ENCODE measurements at places on chromosomes 1 and 21.

DNA sequence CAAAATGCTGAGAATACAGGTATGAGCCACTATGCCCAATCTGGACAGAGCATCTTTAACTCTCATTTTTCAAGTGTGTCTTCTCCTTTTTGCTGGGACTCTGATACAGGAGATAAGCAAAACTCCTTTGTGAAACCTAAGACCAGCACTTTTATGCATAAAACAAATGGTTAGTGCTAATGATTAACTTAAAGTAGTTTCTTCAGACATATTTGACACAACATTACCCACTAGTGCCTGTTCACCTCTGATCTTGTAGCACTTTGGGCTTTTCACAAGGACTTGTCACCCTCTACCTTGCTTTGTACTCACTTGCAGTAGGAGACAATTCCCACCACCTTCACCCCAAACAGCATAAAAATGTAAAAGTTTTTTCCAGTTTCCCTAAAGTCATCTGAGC, 216.3 kb downstream of the RGS7 start:
- DNase-seq: no peak

DNA sequence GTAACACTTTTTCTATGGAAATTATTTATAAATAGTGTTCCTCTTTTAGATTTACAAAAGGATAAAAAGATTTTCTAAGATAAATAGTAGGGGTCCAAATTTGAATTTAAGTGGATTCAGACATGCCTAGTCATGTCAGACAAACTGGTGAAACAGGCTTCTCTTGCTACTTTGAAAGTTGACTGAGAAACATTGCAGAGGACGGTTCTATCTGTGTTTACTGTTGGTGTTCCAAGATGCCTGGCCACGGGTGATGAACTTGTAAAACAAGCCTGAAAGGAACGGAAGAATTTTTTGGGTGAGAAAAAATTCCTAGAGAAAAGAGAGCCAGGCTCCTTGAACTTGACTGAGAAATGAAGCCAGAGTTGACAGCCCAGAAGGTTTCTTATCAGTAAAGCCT, 2.2 kb downstream of the KRTAP19-1 start:
- no peak for DNase-seq

DNA sequence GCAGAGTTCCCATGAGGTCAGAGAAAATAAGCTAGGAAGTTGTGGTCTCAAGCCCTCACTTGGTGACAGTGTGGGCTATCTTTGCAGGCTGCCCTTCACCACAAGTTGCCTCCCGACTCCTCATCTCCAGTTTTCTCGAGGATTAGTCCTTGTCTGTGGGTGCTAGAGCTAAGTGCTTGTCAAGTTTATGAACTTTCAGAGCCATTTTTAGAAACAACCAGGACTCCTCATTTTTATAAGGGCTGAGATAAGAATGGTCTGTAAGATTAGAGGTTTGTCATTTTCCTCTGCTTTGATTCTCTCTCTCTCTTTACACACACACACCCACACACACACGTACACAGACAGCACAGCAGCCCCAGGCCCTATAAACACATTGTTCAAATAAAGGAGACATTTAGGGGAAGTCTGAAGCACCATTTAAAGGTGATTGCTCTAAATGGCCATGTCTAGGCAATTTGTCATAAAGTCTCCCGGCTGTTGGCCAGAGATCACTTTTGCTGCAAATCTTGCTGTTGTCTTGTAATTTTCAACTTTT, 127.2 kb downstream of the LACTBL1 start:
- no peak for DNase-seq

DNA sequence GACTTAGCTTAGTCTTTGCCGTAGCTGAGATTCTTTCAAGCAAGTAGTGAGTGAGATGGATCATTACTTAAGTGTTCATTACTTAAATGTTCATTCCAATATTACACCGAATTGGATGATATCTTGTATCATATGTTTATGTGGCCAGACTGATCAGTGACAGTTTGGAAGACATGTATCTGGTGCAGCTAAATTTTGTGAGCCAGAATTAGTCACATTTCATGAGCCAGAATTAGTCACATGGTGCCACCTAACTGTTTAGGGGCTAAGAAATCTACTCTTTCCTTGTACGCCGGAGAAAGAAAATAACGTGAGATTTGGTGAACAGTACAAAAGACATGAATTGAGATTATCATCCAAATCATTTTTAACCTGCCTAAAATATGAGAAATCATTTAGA, 355.6 kb downstream of the USP25 start:
- DNase-seq: no peak

GRCh38 chr1:150969626-150970025, 5.0 kb downstream of the CERS2 start:
- no peak for DNase-seq

DNA sequence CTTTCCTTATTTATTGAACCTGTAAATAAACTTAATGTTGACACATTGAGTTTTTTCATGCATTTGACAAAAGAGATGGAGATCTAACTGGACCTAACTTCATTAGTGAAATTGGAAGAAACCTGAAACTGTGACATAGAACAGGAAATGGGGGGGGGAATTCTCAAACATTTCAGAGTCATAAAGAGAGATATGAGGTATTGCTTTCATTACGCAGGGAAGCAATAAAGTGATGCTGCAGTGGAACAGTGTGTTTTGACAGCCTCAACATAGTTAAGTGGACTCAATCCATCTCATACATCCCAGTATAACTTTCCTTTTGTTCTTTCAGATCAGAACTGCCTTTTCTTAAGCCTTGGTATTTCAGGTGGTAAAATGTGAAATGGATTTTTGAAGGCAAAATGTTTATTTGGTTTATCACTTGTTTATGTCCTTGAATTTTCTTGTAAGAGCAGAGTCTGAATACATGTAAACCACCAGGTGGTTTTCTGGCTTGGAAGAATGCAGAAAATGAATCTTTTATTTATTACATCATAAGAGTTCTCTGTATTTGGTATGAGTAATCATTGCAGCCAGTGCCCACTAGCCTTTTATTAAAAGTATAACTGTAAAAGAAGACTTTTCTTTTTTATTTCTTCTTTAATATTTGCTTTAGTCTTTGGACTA, 132.5 kb downstream of the ZNF326 start:
- DNase-seq: no peak

DNA sequence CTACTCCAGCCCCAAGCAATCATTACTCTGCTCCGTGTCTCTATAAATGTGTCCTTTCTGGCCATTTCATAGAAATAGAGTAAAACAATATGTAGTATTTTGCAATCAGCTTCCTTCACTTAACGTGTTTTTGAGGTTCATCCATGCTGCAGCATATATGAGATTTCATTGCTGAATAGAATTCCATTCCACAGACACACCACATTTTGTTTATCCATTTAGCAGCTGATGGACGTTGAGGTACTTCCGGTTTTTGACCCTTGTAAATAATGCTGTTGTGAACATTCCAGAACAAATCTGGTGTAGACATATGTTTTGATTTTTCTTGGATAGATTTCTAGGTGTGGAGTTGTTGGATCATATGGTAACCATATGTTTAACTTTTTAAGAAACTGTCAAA, 30.7 kb downstream of the ADAM30 start:
- DNase-seq: no peak

- DNase-seq: peak; percentile 43
These were observed 42.5 kb upstream of the TMEM125 start for GRCh38 chr1:43227143-43227764.

DNA sequence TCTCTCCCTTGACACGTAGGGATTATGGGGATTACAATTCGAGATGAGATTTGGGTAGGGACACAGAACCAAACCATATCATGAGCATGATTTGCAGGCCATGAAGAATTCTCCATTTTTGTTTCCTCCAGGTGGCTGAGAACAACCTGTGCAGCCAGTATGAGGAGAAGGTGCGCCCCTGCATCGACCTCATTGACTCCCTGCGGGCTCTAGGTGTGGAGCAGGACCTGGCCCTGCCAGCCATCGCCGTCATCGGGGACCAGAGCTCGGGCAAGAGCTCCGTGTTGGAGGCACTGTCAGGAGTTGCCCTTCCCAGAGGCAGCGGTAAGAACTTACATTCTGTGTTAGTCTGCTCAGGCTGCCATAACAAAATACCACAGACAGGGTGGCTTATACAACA, 9.7 kb downstream of the MX1 start:
- no peak for DNase-seq

- DNase-seq: no peak
These were observed 13.3 kb downstream of the TESK2 start for GRCh38 chr1:45477646-45478045.

GRCh38 chr1:79441238-79441637, 434.7 kb upstream of the ADGRL4 start:
- DNase-seq: no peak

GRCh38 chr1:18722270-18722669, 91.6 kb downstream of the PAX7 start:
- no peak for DNase-seq

DNA sequence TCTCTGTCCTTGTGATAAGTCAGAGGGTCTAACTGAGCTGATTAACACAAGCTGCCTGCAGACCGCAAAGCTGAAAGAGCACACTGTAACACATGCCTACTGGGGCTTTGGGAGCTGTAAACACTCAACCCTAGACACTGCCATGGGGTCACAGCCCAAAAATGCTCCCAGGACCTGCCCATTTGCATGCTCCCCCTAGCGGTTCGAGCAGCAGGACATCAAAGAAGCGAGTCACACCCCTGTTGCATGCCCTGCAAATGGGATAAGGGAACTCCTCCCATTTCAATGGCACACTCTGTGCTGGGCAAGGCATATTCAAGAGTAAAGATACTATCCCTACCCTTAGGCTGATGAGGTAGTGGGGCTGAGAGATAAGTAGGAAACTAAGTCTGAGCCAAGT, 22.8 kb downstream of the LCE3E start:
- DNase-seq: no peak

DNA sequence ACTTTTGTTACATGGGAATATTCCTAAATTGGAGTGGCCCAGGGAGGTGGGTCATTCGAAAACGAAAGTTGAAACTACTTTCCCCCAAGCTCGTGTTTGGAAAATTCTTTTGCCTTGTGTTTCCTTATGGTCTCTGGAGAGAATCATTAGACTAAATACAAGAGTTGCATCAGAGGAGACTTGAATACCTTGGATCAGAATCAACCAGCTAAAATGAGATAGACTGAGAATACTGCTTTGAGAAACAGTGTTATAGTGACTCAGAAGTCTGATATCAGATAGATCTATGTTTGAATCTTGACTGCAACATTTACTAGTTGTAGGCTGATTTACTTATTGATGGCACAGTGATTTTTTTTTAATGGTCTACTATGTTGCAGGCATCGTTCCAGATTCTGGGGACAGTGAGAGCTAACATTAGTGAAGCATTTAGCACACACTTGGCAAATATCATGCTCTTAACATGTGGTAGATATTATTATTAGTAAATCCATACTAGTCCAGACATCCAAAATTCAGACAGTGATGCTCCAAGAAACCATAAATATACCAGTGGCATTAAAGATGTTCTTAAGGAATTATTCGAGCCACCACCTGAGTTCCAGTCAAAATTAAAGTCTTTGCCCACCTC, 12.9 kb upstream of the ACTN2 start:
- DNase-seq: no peak

GRCh38 chr21:22192766-22193165, 1194.6 kb downstream of the NCAM2 start:
- DNase-seq: no peak

DNA sequence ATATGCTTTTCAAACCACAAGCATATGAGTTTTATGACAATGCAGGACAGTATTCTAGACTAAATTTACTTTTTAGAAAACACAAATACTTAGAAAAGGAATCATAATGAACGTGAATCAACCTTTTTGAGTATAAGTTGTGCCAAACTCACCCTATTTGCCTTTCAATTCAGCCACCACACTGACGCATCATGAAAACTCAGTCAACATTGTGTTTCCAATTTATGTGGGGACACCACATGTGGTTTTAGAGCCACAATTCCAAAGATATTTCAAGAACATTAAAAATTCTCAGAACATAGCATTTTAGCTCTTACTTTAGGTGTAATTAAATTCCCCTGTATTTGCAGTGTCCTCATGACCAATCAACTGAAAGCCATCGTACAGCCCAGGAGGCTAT, 118.8 kb downstream of the PTBP2 start:
- DNase-seq: no peak

- DNase-seq: no peak
These were observed 162.4 kb upstream of the BEND5 start for GRCh38 chr1:48939042-48939441.

DNA sequence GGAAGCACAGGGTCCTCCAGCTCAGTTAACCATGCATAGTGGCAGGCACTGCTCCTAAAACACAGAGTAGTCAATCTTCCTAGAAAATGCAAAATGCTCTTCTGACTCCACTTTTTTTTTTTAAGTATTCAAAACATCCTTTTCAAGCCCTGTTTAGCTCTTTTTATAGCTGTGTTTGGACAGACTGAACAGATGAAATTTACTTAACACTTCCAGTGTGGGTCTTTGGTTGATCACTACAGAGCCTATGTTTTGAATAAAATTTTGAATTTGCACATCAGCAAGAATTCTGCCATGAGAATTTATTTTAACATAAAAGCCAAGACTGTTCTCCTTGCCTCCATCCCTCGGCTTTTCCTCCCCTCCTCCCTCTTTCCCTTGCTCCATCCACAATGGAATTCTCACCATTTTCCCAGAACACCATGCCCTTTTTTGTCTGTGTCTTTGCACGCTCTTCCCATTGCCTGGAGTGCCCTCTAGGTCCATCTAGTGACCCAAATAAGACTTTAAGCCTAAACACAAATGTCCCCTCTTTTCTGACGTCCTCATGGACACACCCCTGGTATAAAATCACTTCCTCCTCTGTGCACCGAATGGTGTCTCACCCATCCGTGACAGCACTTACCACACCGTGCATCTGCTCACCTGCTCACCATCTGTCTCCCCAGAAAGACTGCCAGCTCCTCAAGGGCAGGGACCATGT, 24.0 kb upstream of the CPT2 start:
- DNase-seq: peak; percentile 30

- no peak for DNase-seq
These were observed 95.8 kb downstream of the PSMG1 start for GRCh38 chr21:39087238-39088030.

DNA sequence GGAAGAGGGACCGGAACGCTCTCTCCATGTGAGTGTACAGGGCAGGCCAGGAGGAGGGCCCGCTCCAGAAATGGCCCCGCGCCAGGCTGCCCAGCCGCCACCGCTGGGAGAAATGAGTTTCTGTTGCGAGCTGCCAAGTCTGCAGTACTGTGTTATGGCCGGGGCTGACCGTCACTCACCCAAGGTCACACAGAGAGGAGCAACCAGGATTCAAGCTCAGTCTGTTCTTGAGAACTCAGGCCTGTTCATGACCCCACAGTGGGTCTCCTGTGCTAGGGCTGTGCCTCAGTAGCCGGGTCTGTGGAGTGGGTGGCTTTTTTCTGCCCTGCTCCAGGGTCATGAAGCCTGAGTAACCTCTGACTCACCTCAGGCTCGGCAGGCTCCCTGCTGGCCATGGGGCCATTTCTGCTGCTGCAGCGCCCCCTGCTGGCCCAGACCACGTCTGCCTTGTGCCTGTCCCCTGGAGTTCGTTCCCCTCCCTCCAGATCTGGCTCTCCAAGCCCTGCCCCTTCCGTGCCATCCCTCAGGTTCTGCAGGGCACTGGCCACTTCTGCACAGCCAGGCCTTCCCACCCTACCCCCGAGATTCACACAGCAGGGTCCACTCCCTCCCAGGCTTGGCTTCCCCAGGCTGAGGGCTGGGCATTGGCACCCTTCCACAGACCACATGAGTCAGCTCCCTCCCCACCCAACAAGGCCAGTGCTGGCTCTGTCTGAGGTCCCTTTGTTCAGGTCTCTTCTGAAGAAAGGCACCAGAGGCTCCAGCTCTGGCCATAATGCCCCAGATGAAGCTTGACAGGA, 51.8 kb downstream of the EDN2 start:
- DNase-seq: peak; percentile 85

- DNase-seq: no peak
These were observed 34.1 kb downstream of the NIBAN1 start for GRCh38 chr1:184940226-184940625.

Data from DMS153 (cell line).